Hair follicle dermal papilla cell (primary cell): ENCODE measurements at places on chromosomes 11 and 22. TPM values are rescaled to one million over a fixed set of nuclear protein-coding genes. Genes with fewer than 3 reads are reported as not detected.

Gene SCUBE2
- total RNA-seq: 3.6 and 4.4 TPM in 2 replicates

Gene BMAL1
- 8.5 and 9.2 TPM in 2 replicates for total RNA-seq

Gene JAM3
- 59.6 and 78.4 TPM in 2 replicates for total RNA-seq

Gene KIF18A
- 3.0 and 6.7 TPM in 2 replicates for total RNA-seq

Gene LRRC32
- total RNA-seq: 46.4 and 51.4 TPM in 2 replicates

Gene MS4A12
- total RNA-seq: not detected in 2 replicates

Gene SLC17A6
- total RNA-seq: not detected in 2 replicates

Gene MIF
- total RNA-seq: 121 and 141 TPM in 2 replicates

Gene TIMM10B
- total RNA-seq: 52.7 and 54.4 TPM in 2 replicates

Gene OR8D1
- total RNA-seq: not detected in 2 replicates

Gene POU2AF2
- not detected in 2 replicates for total RNA-seq

Gene DDB1
- total RNA-seq: 266 and 285 TPM in 2 replicates

Gene TAF10
- total RNA-seq: 27.7 and 38.3 TPM in 2 replicates
